Naive thymus-derived CD4-positive, alpha-beta T cell (primary cell): ENCODE measurements at places on chromosomes 1 and 21. TPM values are rescaled to one million over a fixed set of nuclear protein-coding genes. Genes with fewer than 3 reads are reported as not detected.

DNA sequence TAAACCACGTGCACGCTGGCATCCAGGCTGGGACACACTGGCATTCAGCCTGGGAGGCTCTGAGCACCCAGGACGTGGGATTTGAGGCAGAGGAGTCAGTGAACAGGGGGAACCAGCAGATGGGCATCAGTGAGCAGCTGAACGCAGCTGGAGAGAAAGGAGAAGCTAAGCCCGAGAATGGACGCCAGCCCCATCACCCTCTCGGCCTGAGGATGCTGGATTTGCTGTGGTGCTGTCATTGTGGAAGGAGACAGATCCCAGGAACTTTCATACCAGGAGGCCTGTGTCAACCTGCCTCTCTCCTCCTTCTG, 132.8 kb downstream of the PGBD5 start:
- DNase-seq: no peak

GRCh38 chr1:7624791-7625355, 146.2 kb upstream of the VAMP3 start:
- no peak for DNase-seq

DNA sequence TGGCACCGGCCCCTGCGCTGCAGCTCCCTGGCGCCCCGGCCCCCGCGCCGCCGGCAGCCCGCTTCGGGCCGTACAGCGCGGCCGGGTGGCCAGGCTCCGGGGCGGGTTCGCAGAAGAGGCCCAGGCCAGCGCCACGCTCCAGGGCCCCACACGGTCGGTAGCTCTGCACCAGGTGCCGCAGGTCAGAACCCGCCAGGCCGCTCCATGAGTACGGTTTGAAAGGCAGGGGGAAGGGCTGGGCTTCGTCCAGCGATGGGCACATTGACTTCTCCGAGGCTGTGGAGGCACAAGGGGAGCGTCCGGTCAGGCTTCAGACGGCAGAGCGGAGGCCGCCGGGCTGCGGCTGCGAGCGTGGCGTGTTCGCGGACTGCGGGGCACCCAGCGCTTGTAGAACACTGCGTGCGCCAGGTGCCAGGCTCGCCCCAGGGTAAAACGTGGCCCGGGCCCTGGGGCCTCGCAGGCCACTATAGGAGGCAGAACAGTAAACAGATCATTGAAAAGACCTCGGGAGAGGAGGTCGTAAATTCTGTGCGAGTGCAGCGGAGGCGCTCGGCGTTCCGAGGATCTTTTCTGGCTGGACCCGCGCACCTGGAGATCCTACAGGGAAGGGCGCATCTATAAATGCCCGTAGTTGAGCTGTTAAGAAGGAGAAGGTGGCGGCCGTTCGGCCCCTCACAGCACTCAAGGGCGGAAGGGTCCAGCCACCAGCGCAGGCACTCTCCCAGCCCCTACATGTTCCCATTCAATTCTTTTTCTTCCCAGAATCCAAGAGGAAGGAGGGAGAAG, 5.7 kb downstream of the GFI1 start:
- DNase-seq: no peak

- no peak for DNase-seq
Measured at GRCh38 chr1:114040273-114041015, 61.2 kb downstream of the OLFML3 start.

The NEXN gene
- 0.48 TPM for total RNA-seq

The PDZK1IP1 gene
- total RNA-seq: not detected in 2 replicates
